Activated CD8-positive, alpha-beta memory T cell treated with anti-CD3 and anti-CD28 coated beads, Interleukin-2, amount 10 ng/mL, durations not matched to agents 7 days and 5 days (primary cell): ENCODE measurements at places on chromosomes 2 and 18.
A peak's percentile ranks its signal among the peaks of the same experiment; 100 is the strongest.

DNA sequence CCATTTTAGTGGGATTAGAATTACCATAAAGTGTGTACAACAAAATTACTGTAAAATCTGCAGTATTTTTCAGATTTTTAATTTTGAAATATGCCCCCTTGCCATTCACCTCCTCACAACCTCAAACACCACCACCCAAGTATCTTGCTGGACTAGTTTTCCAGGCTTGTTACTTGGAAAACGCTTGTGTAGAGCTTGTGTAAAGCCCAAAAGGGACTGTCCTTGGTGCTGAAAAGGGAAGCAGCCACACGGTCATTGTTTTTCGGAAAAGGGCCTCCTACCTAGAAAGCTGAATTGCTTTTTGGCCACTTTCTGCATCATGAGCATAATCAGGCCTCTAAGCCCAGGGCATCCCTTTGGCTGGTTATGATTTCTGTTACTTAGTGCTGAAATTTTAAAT is 563.4 kb downstream of the LRRTM4 start:
- no peak for DNase-seq
- H3K27ac ChIP-seq, result no peak overlapping the region
- no peaks in the 10 kb centered on the region for H3K27me3 ChIP-seq
- no peaks in the 10 kb centered on the region for H3K4me1 ChIP-seq
- H3K4me3 ChIP-seq, result no peak overlapping the region
- no peaks in the 10 kb centered on the region for H3K36me3 ChIP-seq

- no peak for DNase-seq
- H3K4me1 ChIP-seq, result peaks cover 53% of the 10 kb centered on the region
- H3K36me3 ChIP-seq, result peaks cover 21% of the 10 kb centered on the region
- H3K27me3 ChIP-seq, result no peaks in the 10 kb centered on the region
- H3K4me3 ChIP-seq, result no peak overlapping the region
- H3K27ac ChIP-seq, result peak overlapping the region; percentile 95
These were observed 551.7 kb downstream of the RNF144A start for GRCh38 chr2:7468955-7469354.

DNA sequence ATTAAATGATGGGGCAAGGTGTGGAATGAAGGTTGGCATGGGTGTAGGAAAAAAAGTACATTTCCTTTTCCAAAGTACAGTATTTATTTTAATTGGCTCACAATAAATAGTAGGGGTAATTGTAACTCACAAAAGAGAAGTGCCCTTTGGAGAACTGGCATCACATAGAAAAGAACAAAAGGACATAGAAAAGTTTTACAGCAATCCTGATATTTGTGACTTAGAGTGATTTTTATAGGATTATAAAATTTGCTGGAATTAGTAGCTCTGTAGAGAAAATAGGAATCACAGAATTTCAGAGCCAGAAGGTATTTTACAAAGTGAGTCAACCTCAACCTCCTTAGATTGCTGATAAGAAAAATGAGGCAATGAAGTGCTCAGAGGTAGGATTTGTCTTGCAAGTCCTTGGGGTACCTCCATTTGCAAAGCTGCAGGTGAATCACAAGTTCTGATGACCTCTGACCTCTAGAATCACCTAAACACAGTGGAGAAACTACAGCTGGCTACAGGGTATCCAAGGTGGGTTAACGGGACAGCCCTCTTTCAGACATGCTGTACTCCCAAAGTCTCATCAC is 133.6 kb downstream of the SOCS6 start:
- peaks cover 33% of the 10 kb centered on the region for H3K27me3 ChIP-seq
- no peaks in the 10 kb centered on the region for H3K36me3 ChIP-seq
- DNase-seq, result no peak
- peaks cover 10% of the 10 kb centered on the region for H3K4me1 ChIP-seq

DNA sequence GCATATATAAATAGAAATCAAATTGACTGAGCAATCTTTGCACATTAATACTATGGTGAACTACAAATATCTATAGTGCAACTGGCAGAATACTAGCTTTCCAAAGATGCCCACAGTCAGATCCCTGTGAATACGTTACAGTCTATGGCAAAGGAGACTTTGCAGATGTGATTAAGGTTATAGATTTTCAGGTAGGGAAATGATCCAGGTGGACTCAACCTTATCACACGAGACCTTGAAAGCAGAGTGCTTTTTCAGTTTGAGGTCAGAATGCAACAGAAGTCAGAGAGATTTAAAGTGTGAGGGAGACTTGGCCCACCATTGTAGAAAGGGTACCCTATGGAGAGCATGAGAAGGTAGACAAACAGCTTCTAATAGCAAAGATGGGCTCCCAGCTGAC is 122.6 kb downstream of the TRIB2 start:
- H3K27me3 ChIP-seq, result peaks cover 42% of the 10 kb centered on the region
- DNase-seq, result no peak
- H3K27ac ChIP-seq, result no peak overlapping the region

DNA sequence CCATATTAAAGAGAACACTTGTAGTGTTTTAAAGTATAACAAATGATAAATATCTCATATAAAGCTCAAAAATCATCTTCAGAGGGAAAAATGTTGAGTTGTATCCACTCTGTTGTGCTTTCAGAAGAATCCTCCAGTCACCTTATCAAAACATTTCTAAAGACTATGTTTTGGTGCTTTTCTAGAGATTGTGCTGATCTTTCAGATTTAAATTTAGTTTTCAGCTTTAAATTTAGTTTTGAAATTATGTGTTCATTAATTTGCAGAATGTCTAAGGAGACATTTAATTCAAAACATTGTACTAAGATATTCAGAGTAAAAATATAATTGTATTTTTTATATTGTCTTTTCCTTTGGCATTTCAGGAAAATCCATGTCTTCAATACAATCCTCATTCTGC is 303.1 kb upstream of the KYNU start:
- no peak overlapping the region for H3K27ac ChIP-seq
- no peaks in the 10 kb centered on the region for H3K4me1 ChIP-seq
- no peaks in the 10 kb centered on the region for H3K27me3 ChIP-seq
- H3K36me3 ChIP-seq, result no peaks in the 10 kb centered on the region
- H3K4me3 ChIP-seq, result no peak overlapping the region

DNA sequence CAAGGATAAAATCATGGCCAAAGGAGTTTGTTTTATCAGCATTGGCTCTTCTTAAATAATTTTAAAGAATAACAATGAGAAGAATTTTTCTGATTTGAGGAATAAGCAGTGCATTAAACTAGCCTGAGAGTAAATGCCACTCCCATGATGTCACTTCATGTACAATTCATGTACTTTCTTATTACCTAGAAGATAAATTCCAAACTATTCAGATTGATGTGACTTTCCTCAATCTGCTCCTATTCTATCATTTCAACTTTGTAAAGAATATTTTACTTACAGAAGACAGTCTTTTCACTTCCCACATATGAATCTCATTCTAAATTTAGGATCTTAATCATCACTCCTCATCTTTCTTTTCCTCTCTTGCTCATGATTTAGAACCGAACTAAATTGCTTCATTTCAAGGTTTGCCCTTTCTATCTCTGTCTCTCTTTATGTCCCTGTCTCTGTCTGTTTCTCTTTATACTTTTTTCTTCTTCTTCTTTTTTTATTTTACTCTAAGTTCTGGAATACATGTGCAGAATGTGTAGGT is 1142.0 kb upstream of the PIK3C3 start:
- no peak overlapping the region for H3K4me3 ChIP-seq
- no peaks in the 10 kb centered on the region for H3K27me3 ChIP-seq
- no peak for DNase-seq
- no peaks in the 10 kb centered on the region for H3K36me3 ChIP-seq

DNA sequence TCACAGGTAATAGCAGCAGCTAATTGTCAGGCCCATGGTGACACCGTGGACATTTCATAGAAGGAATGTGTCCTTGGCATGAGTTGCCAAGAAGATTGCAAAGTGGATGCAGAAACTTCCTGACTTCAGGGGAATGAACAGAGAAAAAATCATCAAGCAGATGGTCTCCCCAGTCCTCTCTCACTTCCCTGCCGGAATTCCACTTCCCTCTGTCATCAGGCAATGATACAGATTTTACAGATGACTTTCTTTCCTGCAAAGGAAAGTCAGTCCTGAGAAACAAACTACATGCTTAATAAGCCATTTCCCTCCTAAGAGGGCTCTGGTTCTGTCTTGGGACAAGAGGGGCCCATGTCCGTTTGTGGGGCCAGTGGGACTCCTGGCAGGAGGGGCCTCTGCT is 45.7 kb downstream of the KCNF1 start:
- H3K36me3 ChIP-seq, result peaks cover 6% of the 10 kb centered on the region
- H3K27ac ChIP-seq, result no peak overlapping the region
- H3K27me3 ChIP-seq, result peaks cover 29% of the 10 kb centered on the region
- no peak overlapping the region for H3K4me3 ChIP-seq
- peaks cover 4% of the 10 kb centered on the region for H3K4me1 ChIP-seq
- DNase-seq, result no peak

GRCh38 chr18:61889541-61889940 is 3.3 kb downstream of the RNF152 start:
- H3K4me1 ChIP-seq, result peaks cover 8% of the 10 kb centered on the region
- H3K27ac ChIP-seq, result no peak overlapping the region
- H3K4me3 ChIP-seq, result no peak overlapping the region
- no peaks in the 10 kb centered on the region for H3K36me3 ChIP-seq
- peaks cover 47% of the 10 kb centered on the region for H3K27me3 ChIP-seq
